Stimulated activated CD8-positive, alpha-beta memory T cell treated with anti-CD3 and anti-CD28 coated beads, Interleukin-4, amount 100 ng/mL, for 1 hour (primary cell): ENCODE measurements at places on chromosomes 3 and 15.

DNA sequence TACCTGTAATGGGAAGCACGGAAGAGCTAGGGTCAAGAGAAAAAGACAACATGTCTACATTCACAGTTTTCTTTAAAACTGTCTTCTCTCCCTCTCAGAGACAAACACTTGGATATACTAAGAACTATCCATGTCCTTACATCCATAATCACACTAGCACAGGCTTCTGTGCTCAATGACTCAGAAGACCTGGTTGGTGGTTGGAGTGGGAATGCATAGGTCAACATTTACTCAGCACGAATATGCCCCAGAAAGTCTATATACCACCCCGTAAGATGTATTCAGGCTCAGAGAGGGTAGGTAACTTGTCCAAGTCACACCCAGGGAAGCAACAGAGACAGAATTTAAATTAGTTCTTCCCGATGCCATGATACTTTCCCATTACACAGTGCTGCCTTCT is 891.1 kb downstream of the TUSC7 start:
- DNase-seq, result no peak

GRCh38 chr3:84307339-84307738 is 651.5 kb upstream of the CADM2 start:
- no peak for DNase-seq

GRCh38 chr3:31762097-31762764 is 218.8 kb downstream of the OSBPL10 start:
- DNase-seq, result no peak

DNA sequence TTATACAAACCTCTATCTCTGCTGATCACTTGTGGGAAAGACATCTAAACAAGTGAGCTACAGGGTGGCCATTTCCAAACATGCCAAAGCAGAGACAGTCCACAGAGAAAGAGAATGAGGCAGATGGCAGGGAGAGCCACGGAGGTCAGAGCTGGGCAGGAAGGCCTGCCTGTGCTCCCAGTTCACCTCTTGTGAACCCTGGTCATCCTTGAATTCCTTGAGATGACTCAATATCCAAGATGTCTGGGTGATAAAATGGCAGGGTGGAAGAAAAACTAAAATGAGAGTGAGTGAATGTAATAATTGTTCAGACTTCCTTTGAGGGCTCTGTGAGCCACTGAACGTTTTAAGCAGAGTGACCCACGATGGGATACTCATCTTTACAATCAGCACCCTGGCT is 104.8 kb downstream of the PLCH1 start:
- no peak for DNase-seq

GRCh38 chr15:73944161-73945129 is 18.2 kb downstream of the LOXL1 start:
- DNase-seq, result no peak
